AG09319 (cell line): ENCODE measurements at places on chromosomes 3 and 15.

DNA sequence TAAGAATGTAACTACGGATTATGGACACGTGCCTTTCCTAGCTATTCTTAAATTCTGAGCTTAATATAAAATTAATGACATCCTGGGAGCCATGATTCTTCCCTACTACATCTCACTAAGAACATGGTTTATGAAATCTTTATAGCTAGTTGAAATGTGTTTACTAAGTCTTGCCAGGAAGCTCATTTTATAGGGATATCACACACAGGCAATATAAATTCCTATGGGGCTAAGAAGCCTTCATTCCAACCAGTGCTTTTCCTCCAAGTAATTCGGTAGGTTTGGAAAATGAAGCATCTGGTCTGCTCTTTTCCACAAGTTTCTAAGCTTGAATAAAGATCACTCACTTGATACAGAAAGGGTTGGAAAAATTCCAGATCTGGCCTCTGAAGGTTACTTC, 802.6 kb downstream of the FHIT start:
- no peak for DNase-seq

- no peak for DNase-seq
Observed at GRCh38 chr3:136630915-136631314, 121.3 kb downstream of the STAG1 start.

DNA sequence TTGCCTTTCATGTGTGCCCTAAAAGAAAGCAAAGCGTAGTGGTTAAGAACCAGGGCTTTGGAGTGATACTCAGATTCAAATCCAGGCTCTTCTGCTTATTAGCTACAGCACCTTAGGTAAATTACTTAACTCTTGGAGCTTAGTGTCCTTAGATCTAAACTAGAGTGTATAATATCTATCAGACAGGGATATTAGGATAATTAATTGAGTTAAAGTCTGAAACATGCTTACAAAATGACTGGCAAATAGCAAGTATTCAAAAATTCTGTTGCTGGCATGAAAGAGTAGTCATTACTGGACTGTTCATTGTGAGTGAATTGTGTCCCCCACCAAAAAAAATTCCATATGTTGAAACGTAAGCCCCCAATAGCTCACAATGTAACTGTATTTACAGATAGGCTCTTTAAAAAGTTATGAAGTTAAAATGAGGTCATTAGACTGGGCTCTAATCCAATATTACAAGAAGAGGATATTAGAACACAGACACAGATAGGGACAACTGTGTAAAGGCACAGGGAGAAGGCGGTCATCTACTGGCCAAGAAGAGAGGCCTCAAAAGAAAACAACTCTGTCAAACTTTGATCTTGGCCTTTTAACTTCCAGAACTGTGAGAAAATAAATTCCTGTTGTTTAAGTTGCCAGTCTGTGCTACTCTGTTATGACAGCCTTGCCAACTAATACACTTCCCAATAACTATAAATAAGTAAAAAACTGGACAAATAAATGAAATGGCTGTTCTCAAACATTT, 60.4 kb upstream of the LRRC3B start:
- no peak for DNase-seq

DNA sequence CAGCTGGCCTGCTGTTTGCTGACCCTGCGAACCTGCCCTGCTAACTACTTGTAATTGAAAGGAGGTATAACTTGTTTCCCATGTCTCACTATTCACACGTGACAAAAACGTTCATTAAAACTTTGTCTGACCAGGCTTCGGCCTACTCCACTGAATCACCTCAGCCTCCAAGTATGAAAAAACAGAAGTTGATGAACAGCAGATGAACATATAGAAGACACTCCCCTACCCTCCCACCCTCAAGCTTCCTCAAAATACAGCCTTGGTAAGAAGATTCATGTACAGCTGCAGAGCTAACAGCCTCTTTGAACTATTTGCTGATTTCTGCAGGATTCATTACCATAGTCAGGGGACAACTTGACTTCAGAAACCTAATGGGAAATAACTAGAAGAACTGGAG, 10.7 kb downstream of the RBM15B start:
- no peak for DNase-seq

GRCh38 chr3:150840802-150841515, 64.3 kb downstream of the MINDY4B start:
- no peak for DNase-seq

DNA sequence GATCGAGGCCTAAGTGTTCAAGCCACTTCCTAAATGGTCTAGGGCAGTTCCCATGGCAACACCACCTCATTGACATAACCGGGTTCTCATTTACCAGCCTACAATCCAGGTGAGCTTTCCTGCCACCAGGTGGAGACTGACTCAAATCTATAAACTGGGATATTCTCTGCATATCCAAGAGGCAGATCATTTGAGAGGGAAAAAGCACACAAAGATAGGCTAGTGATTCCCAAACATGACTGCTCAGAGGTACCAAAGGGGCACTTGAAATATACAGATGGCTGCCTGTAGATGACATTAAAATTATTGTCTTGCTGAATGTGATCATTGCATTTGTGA, 141.3 kb upstream of the PROK2 start:
- DNase-seq = no peak

DNA sequence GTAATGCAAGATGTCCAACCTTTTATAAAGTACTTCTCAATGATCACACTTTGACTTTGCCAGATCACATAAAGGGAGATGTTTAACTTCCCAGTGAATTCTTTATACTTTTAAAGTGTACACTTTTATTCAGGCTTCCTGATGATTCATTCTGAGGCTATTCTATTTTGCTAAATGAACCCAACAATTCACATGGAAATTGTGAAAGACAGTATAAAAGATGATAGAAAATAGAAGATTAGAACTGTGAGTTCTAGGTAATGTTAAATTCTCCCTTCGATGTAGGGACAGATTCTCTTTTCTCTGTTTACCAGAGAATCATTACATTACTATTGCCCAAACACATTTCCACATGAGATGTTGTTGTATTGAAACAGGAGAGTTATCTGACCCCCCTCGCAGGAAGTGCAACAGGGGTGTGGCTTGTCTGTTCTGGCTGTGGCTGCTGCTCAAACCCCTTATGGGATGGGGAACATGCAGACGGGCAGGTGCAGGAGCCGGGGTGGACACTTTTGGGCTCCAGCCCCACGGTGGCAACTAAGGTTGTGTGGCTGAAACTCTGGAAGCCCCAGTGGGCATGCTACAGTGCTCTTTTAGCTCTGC, 131.3 kb upstream of the LRTM1 start:
- no peak for DNase-seq

- no peak for DNase-seq
Observed at GRCh38 chr3:40680685-40681657, 156.2 kb downstream of the ZNF621 start.

- DNase-seq = no peak
Observed at GRCh38 chr15:61382927-61383326, 153.8 kb upstream of the RORA start.

DNA sequence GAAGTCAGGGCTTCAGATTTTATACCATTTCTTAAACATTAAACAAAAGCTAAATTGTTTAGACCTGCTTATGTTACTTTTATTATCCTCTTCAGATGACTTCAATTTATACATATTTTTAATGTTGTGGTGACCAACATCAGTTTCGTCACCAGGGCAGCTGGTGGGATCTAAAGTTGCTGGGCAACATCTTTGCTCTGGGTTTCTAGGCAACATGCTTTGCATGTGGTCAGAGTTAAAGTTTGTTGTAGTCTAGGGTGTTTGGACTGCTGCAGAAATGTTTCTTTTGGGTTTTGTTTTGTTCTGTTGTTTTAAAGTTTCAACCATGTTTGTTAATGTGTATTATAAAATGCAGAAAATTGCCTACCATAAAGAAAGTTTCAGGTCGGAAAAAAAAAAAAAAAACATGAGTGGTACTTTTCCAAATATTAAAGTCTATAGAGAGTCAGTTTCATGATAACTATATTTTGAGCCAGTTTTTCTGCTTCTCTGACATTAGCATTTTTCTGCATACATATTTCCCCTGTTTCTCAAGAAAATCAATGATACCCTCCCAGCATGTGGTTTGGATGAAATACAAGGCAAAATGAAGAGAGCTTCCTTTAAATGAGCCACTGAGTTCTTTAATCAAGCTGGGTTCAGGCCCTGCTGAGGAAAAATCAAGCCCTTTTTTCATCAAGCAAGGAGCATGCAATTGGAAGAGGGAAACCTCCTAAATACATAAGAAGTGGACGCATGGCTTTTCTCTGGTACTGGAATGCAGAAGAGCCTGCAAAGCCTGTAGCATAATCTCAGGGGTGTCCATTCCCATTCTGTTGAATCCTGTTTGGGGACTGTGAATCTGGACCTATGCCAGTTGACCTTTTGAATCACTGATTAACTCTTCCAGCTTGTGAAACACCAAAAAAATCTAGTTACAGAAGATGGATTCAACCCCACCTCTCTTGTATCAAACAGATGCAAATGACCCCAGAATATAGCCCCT, 35.0 kb upstream of the VGLL3 start:
- DNase-seq = no peak

DNA sequence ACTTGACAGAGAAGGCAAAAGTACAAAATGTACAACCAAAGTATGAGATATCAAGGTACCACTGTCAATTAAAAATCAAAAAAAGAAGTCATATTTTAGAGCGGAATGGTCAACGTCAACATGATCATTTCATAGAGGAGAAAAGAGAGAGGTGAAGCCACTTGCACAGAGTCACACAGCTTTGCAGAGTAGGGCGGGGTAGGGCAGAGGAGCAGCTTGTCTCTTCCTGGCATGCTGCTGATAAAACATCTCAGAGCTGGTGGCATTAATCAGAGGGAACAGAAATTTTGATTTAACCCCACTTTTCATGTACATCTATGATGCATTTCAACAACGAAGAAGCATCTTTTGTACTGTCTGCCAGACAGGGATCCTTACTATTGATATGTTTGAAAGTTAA, 5.2 kb upstream of the IGF1R start:
- no peak for DNase-seq

GRCh38 chr3:66399529-66400232, 101.1 kb downstream of the LRIG1 start:
- no peak for DNase-seq

DNA sequence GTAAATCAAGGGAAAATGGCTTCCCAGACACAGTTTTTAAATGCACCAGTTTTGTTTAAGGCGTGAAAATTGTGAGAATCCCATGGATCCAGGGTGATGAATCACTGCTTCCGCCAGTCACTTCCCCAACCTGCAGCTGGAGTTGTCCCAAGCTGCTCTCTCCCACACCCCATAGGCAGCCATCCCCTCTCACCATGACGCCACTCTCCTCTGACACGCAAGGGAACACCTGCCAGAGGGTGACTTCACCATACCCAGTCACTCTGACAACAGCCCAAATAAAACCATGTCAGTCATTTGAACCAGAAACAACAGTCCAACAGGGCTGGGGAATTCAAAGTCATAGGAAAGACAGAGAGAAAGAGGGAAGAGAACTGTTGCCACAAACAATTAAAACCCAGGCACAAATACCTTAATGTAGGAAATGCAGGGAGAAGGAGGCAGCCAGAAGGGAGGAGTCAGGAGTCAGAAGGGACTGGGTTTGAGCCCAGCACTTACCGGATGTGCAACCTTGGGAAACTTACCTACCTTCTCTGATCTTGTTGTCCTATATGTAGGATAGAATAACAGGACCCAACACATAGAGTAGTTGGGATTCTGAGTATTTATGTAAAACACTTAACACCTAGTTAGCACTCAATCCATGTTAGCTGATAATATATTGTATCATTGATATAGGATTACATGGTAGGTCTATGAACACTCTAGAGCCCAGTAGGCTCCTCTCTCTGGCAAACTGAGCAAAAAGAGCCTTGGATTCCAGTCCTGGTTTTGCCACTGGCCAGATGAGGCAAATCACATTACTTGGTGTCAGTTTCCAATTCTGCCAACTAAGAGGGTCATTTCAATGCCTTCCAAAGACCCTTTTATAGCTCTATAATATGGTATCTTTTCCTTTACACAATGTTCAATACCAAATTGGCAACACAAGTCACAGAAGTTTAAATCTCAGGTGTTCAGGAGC, 326.3 kb upstream of the ICE2 start:
- DNase-seq = no peak

DNA sequence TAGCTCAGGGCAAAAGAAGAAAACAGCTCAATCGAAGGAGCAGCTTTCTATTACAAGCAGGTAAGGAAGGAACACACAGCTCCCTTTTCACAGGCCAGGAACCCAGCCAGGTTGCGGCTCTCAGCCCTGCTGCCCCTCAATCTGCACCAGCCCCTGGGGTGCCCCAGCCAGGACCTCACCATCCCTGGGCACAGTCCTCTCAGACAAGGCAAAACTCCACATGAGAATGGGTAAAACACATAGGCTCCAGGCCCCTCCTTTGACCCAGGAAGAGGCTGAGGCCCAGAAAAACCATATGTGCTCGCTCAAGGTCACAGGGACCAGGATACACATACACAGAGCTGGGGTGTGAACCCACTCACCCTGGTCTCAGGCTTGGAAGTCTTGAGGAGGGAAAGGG, 178.7 kb upstream of the TLE3 start:
- DNase-seq = no peak

DNA sequence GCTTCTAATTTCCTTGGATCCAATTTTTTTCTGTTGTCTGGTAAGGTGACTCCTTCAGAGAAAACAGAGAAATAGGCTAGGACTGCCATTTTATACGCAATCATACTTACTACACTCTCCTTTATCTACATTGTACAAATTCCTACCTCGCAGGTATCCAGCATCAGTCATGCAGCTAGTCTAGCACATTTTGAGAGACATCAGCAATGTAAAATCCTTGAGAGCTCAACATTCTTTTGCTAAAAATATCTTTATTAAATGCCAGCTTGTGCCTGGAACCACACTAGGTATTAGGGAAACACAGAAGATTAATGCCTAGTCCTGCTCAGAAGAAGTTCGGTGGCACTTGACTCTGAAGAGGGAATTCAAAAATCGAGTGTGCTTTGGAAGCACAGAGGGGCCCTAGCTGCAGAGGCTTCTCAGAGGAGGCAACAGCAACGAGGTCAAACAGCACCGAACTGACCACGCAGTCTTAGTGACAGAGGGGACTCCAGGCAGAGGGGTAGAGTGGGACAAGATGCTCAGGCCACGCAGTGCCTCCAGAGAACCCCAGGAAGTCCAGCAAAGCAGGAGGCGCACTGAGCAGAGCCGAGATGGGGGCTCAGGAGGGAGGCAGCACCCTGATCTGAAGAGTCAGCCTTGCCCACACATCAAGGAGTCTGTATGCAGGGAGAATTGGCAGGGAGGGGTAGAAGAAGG, 3.5 kb downstream of the FAM174B start:
- DNase-seq = no peak

GRCh38 chr3:130932979-130933378, 39.1 kb downstream of the ATP2C1 start:
- no peak for DNase-seq

GRCh38 chr15:55283379-55284147, 6.0 kb downstream of the RAB27A start:
- no peak for DNase-seq

- DNase-seq = no peak
Observed at GRCh38 chr3:103906304-103906703, 1460.4 kb upstream of the ALCAM start.

DNA sequence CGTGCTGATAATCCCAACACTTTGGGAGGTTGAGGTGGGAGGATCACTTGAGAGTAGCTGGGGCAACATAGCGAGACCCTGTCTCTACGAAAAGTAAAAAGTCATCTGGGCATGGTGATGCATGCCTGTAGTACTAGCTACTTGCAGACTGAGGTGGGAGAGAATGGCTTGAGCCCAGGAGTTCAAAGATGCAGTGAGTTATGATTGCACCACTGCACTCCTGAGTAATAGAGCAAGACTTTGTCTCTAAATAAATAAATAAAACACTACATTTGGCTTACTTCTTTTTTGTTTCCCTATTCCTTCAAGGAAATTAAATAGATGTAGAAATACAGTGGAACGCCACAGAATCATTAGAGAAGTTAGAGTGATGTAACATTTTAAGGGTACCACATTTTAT, 20.1 kb upstream of the LDHAL6B start:
- DNase-seq = no peak
